Endodermal cell (in vitro differentiated cells): ENCODE measurements at places on chromosomes 1 and 21. TPM values are rescaled to one million over a fixed set of nuclear protein-coding genes. Genes with fewer than 3 reads are reported as not detected.

KRTAP19-3 gene
- total RNA-seq = not detected in 3 replicates

LHX8 gene
- total RNA-seq = not detected in 2 replicates

FBXO2 gene
- total RNA-seq = 29.6 to 55.3 TPM (median 32.0 TPM) in 3 replicates

RHCE gene
- total RNA-seq = 0.40 to 0.88 TPM (median 0.49 TPM) in 3 replicates

CR2 gene
- 2.1 to 2.3 TPM (median 2.1 TPM) in 3 replicates for total RNA-seq

ZMYND12 gene
- 0.44 to 1.5 TPM (median 1.1 TPM) in 3 replicates for total RNA-seq

DNA sequence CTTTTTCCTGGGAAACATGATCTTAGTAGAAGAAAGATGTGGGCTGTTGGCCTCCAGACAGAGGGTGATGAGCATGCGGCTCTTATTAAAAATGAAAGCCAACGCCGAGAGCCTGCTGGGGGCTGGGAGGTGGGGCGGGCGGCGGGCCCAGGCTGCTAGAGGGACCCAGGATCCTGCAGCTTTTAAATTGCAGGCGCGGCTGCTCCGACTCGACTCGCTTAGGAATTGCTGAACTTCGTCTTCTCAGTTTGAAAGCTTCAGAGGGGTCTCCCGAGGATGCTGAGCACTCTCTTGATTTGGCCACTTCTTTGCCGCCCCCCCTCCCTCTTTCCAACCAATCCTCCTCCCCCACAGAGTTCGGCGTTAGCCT, 1.2 kb downstream of the AGPAT3 start:
- H3K4me1 ChIP-seq = peaks cover 5% of the 10 kb centered on the region
- no peaks in the 10 kb centered on the region for H3K27me3 ChIP-seq
- H3K36me3 ChIP-seq = peaks cover 15% of the 10 kb centered on the region
- peak overlapping the region; percentile 87 for H3K4me3 ChIP-seq

DNA sequence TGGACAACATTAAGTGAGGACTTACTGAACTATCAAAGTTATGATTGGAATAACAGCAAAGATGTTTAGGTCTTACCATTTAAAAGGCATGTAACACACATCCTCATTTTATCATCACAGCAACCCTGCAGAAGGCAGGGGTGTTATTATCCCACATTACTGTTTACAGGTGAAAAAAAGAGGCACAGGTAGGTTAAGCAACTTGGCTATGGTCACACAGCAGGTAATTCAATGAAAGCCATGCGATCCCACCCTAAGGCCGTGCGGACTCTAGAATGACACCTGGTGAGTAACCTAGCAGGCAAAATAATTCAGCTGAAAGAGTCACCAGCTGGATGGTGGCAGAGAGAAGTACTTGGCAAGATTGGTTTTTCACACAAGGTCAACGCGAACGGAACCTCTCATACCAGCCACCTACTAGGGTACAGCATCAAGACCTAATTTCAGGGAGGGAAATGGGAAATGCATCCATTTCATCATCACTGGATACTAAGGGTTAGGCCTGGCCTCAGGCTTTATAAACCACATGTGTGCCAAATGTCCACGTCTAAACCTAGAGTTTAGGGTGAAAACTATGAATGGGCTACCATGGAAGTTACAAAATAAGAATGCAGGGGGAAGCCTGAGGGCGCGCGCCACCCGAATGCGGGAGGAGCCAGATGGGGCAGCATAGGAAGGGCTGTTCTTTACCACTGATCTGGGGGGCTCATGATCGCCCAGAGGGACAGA, 85.3 kb downstream of the SLC66A1 start:
- peaks cover 20% of the 10 kb centered on the region for H3K36me3 ChIP-seq
- H3K4me3 ChIP-seq = no peak overlapping the region
- DNase-seq = no peak
- no peaks in the 10 kb centered on the region for H3K27me3 ChIP-seq

- H3K27ac ChIP-seq = peak overlapping the region; percentile 64
- H3K36me3 ChIP-seq = no peaks in the 10 kb centered on the region
- DNase-seq = no peak
Observed at GRCh38 chr1:101154547-101154946, 82.3 kb upstream of the S1PR1 start.

GRCh38 chr1:115134231-115134630, 44.9 kb upstream of the TSPAN2 start:
- peaks cover 14% of the 10 kb centered on the region for H3K4me1 ChIP-seq
- H3K27me3 ChIP-seq = no peaks in the 10 kb centered on the region
- no peak for DNase-seq
- H3K36me3 ChIP-seq = no peaks in the 10 kb centered on the region
- no peak overlapping the region for H3K27ac ChIP-seq

- DNase-seq = no peak
- H3K4me1 ChIP-seq = peaks cover under 1% of the 10 kb centered on the region
- H3K27ac ChIP-seq = no peak overlapping the region
- H3K36me3 ChIP-seq = no peaks in the 10 kb centered on the region
- no peaks in the 10 kb centered on the region for H3K27me3 ChIP-seq
- H3K4me3 ChIP-seq = no peak overlapping the region
Observed at GRCh38 chr1:16186655-16187235, 25.7 kb downstream of the ARHGEF19 start.

- no peak for DNase-seq
- H3K4me1 ChIP-seq = no peaks in the 10 kb centered on the region
- H3K4me3 ChIP-seq = no peak overlapping the region
- H3K36me3 ChIP-seq = peaks cover 10% of the 10 kb centered on the region
Observed at GRCh38 chr1:193102662-193103061, 2.6 kb downstream of the GLRX2 start.

DNA sequence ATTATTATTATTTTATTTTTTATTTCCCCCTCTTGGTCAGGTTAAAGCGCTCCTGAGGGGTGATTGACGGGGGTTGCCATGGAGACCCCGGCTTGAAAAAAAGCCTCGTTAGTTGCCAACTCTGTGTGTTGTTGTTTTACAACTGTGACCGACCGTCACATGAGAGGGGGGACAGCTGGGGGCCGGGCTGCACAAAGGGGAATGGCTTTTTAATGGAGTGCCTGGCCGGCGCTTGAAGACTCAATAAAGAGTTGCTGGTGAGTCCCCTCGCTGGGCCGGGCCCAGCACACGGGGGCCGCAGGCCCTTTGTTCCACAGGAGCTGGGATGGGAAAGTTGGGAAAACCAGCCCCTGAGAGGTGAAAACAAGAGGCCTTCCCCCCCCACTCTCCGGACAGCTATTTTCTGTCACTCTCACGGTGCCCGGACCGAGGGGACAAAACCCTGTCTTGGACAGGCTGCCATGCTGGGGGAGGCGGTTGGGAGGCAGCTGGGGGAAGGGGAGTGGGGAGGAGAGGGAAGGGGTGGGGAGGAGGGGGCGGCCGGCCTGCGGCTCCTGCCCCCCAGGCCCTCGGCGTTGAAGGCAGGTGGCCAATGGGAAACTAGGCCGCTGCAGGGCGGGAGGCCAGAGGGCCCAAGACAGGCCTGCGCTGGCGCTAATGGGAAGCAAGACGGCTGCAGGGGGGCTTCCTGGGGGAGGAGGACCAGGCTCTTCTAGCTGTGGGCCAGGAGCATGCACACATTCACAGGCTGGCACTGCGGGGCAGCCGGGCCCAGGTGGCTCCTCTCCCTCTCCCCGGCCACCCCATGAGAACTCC, 67.6 kb downstream of the CASZ1 start:
- H3K36me3 ChIP-seq = no peaks in the 10 kb centered on the region
- no peaks in the 10 kb centered on the region for H3K4me1 ChIP-seq
- no peak overlapping the region for H3K4me3 ChIP-seq
- DNase-seq = no peak

- H3K36me3 ChIP-seq = no peaks in the 10 kb centered on the region
- no peaks in the 10 kb centered on the region for H3K4me1 ChIP-seq
- H3K27me3 ChIP-seq = no peaks in the 10 kb centered on the region
- no peak overlapping the region for H3K4me3 ChIP-seq
- no peak for DNase-seq
Observed at GRCh38 chr1:156460525-156460924, 40.0 kb downstream of the MEF2D start.

DNA sequence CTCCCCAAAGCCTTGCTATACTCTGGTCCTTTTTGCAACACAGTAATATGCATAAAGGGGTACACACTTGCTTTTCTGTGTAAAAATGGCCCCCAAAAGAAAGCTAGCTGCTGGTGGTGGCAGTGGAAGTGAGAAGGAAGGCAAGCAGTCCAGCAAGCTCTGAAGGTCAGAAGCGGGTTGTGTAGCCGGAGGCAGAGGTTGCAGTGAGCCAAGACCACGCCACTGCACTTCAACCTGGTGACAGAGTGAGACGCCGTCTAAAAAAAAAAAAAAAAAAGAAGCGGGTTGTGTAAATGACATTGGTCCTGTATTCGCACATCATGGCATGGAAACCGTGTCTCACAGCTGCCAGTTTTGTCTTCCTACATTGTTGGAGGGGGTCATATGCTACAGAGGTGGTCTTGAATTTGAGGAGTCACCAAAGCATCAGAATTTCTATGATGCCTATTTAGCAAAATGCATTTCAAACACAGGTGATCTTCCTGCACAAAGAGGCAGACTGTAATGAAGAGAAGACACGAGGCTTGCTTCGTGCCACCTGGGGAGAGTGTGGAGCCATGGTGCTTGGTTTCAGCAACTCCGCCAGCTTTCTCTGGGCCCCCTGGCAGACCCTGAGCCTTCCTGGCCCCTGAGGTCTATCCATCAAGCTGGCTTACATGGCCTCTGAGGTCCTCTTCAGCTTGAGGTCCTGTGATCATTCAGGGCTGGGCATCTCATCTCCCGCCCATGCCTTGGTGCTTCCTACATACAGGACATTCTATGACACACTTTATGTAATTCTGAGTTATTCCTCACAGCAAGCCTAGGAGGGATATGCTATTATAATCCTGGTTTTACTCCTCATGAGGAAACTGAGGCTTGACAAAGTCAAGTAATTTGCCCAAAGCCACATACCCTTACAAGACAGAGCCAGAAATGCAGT, 71.0 kb downstream of the TOMM20 start:
- no peak for DNase-seq
- H3K27me3 ChIP-seq = no peaks in the 10 kb centered on the region
- H3K4me3 ChIP-seq = no peak overlapping the region
- peaks cover 8% of the 10 kb centered on the region for H3K4me1 ChIP-seq
- H3K36me3 ChIP-seq = no peaks in the 10 kb centered on the region
- H3K27ac ChIP-seq = no peak overlapping the region

GRCh38 chr1:209823143-209824041, 4.4 kb upstream of the UTP25 start:
- no peaks in the 10 kb centered on the region for H3K36me3 ChIP-seq
- DNase-seq = no peak
- no peak overlapping the region for H3K4me3 ChIP-seq
- no peaks in the 10 kb centered on the region for H3K4me1 ChIP-seq

- no peaks in the 10 kb centered on the region for H3K27me3 ChIP-seq
- no peaks in the 10 kb centered on the region for H3K36me3 ChIP-seq
- DNase-seq = no peak
Observed at GRCh38 chr1:206723462-206723804, 38.7 kb downstream of the MAPKAPK2 start.
